ENCODE measurements at places on chromosomes 1 and 21.

DNA sequence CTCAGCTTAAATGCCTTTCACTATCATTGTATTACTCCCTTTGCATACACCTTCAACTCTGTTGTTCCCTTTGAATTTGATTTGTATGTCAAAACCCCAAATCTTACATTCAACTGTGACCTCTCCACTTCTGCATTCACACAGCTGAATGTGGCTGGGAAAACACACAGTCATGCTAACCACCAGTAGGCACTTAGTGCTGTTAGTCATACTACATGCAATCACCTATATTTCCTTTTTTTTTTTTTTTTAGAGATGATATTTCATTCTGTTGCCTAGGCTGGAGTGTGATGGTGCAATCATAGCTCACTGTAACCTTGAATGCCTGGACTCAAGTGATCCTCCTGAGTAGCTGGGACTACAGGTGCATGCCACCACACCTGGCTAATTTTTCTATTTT is 16.2 kb downstream of the BTBD8 start:
- no peak for DNase-seq

GRCh38 chr1:8427493-8427892 is 109.6 kb downstream of the SLC45A1 start:
- no peak for DNase-seq

DNA sequence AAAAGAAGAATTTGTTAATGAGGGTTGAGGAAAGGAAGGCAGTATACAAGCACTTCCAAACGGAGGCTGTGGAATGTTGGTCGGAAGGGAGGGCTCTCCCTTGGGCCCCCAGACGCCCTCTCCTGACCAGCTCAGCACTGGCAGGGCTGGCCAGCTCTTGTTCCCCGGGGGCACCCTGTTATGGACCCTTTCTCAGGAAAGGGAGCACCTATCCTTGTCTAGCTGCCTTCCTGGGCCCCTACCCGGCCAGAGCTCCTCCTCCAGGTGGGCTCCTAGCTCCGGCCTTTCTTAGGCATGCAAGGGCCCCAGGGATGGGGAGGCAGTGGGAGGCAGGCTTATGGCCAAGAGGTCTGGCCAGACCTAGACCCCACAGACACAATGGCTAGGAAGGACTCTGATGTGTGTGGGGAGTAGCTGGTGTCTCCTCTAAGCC is 926 bp downstream of the BLACAT1 start:
- DNase-seq = no peak

DNA sequence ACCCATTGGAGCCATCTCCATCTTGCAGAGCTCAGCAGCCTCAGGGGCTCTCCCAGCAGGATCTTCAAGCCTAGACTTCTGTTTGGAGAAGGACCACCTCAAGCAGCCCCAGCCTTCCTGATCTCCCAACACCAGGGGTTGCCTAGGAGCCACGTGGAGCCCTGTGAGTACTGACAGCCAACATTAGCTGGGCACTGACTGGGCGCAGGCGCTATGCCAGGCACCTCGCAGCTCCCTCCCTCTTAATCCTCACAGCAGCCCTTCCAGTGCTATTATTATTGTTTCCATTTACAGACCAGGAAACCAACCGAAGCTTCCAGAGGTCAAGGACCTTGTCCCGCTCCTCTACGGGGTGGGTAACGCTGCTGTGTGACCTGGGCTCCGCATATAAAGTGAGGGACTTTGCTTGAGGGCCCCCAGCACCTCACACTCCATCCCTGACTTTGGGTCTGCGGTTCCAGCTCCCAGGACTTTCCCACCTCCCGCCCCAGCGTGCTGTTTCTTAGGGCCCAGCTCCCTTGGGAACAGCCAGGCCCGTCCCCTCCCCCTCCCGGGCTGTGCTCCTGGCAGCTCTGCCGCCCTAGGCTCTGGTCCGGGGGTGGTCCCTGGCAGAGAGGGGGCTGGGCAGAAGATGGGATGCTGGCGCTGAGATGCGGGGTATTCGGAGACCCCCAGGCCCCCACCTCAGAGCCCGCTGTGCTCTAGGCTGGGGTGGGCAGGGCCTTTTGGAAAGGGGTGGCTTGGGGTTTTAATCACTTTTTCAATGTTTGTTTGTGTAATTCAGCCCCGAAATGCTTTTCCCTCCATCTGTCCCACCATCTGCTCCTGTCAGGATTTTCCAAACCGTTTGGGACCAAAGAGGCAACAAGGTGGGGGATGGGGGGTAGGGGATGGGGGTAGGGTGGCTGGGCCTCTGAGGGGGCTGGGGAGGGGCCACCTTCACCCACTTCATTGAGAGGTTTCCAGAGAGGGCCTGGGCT is 4.1 kb upstream of the HPCA start:
- no peak for DNase-seq

DNA sequence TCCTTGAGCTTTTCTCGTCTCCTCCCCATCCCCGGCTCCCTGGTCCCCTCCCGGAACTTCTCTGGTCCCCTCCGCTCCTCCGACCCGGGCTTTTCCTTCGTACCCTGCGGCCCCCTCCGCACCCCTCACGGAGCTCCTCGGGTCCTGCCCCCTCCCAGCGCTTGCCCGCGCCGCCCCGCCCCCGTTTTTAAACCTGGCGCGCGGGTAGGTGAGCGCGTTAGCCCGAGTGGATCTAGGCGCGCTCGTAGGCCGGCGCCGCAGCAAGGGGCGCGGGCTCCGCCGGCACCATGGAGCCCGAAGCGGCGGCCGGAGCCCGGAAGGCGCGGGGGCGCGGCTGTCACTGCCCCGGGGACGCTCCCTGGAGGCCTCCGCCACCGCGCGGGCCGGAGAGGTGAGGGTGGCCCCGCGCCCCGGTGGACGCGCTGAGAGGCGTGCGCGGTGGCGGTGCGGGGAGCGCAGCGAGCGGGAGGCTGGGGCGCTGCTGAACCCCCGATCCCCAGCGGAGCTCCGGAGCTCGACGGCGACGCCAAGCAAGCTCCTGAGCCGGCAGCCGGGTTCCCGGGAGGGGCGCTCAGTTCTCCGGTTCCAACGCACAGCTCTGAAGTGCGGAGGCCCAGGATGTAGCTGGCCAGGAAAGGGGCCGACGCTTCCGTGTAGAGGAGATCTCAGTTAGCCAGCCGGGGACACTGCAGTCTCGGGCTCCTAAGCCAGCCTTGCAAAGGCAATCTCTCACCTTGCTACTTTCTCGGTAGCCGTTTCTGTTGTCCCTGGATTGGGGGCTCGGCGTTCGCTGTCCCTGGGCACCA is at the start of gene RIPPLY3:
Gene RIPPLY3 (plus strand): TSS at position 217 of the 806 bp plus-strand sequence. CDS start 71 bp downstream, at position 288.
- DNase-seq = no peak

DNA sequence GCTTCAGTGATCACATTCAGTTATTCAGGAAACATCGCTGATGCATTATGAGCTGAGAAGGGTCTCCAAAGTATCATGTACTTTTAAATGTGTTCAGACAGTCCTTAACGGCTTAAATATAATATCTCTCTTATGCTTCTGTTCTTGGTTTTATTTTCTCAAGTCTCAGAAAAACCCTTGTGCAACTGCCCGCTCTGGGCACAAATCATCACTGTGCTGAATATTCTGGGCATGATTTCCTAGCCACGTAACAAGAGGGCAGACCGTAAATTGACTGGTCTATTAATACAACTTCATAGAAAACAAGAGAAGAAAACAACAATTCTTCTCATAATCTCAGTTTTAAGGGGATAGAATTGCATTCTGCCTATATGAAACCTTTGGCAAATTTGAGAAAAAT is 96.5 kb upstream of the EXO1 start:
- no peak for DNase-seq

DNA sequence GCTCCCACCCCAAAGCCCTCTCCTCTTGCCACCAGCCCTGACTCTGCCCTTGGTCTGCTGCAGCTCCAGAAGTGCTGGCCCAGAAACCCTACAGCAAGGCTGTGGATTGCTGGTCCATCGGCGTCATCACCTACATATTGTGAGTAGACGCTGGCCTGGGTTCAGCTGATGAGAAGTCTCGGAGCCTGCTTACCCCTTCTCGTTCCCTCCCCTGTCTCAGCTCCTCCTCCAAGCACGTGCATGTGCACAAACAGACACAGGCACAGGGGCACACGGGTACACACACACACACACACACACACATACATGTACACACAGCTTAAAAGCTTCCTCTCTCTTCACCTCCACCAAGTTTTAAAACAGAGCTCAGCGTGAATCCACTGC is 24.3 kb downstream of the CAMK1G start:
- DNase-seq = no peak

DNA sequence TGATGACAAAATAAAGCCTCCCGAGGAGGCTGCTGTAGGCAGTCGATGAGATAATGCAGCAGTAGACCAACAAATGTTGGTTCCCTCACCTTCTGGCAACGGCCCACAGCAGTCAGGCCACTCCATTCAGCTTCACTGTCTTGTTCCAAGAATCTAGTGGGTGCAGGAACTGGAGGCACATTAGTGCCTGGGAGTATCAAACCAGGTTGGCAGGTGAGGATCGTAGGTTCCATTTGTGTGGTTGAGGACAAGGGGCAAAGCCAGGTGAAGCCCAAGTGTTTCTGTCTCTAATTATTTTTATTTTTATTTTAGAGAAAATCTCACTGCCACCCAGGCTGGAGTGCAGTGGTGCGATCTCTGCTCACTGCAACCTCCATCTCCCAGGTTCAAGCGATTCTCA is 13.3 kb downstream of the FBXO2 start:
- no peak for DNase-seq

DNA sequence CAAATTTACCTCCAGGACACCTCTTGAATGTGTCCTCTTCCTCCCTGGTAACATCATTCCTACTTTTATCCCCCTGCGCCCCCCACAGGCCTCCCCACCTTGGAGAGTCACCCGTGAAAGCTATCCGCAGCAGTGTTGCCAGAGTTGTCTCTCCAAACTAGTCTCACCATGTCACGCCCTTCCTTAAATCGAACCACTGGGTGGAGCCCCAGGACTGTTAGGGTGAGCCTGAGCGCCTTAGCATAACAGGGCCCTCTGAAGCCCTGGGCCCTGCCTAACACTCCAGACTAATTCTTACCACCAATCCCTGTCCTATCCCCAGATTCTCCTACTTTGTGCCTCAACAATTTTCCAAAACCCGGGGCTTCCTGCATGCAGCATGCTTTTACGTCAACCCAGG is 35.0 kb downstream of the HSD3B2 start:
- peak; percentile 17 for DNase-seq

All from HuH-7 (cell line).